ENCODE measurements at places on chromosomes 5 and 9.

DNA sequence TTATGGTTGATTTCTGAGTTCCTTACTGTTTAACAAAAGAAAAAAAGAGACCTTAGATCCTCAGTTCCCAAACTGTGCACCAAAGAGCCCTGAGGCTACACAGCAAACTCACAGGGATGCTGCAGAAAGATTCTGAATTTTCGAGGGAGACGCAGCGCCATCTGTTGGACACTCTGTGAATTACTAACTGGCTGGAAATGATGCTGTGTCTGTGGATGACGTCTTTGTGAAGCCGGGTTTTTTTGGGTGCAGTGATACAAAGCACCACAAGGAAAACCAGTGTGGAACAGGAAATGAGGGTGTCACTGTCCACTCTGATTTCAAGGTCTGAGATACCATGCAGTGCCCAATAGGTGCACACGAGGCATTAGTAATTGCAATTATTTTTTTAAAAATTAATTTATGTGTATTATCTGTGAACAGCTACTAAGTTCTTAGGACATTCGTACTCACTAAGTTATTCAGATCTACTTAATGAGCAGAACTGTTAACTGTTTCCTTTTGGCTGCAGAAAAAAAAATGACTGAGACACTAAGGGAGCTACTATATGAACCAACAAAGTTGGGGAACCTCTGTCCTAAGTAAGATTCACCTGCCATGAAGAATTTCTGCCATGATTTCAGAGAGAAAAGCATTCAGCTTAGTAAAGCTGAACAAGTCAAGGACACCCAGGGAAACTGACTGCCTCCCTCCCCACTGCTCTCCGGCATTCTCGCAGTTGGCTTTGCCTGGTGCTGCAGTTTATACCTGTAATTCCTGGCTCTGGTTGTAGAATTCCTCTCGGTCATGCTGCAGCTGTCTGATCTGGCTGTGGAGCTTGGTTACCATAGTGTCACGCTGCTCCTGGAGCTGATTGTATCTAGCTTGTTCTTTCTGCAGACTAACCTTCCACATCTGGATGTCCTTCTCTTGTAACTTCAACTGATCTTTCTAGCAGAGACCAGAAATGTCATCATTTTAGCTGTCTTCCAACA is 23.4 kb downstream of the SPACA9 start:
- peak; percentile 52 for DNase-seq

DNA sequence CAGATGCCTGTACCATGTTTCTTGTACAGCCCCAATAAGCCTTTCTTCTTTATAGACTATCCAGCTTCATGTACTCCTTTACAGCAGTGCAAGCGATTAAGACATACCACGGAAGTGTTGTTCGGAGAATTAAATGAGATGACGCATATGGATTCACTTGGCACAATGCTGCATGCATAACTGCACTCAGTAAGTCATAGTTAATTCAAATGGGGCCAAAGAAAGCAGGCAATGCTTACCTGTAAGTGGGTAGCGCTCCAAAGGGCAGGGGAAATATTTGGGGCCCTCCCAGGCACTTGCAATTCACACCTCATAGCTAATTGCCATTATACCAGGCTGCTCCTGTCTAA is 7.7 kb upstream of the ADRA1B start:
- DNase-seq: no peak

DNA sequence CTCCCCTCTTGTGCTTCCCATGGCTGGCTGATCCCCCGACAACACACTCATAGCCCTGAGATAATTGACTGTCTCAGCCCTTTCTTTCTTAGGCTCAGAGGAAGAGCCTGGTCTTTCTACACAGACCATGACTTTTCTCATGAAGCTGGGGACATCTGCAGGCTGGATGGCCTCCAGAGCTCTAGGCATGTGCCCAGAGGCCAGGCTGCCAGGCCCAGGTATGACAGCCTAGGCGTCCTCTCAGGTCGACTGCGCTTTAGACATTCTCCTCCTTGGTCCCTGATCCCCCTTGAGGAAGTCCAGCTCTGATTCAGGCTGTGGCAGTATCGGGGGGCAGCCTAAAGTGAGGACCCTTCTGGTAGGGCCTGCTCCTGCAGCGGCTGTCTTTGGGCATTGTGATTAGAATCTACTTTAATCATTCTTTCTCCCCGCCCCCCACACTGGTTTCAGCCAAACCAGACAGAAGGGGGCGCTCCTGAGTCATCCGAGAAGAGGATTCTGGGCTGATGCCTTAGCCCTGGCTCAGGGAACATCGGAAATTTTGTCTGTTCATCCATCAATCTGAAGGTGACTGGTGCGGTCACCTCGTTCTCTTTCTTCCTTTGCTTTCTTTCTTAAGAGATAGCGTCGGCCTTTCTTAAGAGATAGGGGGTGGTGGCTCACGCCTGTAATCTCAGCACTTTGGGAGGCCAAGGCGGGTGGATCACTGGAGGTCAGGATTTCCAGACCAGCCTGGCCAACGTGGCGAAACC is 66.5 kb upstream of the HSPA9 start:
- peak; percentile 66 for DNase-seq

DNA sequence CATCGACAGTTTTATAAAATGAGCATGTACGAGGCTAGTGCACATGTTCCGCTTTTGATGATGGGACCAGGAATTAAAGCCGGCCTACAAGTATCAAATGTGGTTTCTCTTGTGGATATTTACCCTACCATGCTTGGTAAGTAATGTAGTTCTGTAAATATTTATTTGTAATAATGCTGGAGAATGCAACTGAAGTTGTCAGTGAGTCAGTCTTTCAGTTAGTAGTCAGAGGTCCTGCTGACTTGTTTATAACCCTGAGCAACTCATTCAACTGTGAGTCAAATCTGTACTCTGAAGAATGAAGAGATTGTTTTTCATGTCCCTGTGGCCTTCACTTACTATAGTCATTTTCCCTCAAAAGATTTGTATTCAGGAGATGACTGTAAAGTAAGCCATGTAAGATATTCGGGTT is 28.4 kb upstream of the GPR150 start:
- DNase-seq: no peak

DNA sequence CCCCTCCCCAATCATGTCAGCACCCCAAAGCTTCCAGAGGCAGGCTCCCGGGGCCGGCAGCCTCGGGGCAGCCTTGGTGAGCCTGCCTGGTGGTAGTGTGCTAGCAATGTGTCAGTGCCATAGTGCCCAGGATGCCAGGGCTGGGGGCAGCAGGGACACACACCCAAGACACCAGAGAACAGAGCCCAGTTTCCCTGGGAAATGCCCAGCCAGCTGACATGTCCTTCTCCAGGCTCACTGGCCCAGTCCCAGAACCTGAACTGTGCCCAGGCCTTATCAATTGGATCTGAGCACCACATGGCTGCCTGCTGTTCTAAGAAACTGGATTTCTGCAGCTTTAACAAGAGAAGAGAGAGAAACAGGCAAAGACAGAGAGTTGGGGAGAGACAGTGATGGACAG is 74.9 kb upstream of the LRRTM2 start:
- no peak for DNase-seq

- DNase-seq: no peak
These were observed 300.5 kb downstream of the COX7C start for GRCh38 chr5:86918246-86918645.

- no peak for DNase-seq
These were observed 62.4 kb downstream of the TNPO1 start for GRCh38 chr5:72878854-72879253.

- no peak for DNase-seq
These were observed 89.6 kb upstream of the SMC5 start for GRCh38 chr9:70169222-70169621.

DNA sequence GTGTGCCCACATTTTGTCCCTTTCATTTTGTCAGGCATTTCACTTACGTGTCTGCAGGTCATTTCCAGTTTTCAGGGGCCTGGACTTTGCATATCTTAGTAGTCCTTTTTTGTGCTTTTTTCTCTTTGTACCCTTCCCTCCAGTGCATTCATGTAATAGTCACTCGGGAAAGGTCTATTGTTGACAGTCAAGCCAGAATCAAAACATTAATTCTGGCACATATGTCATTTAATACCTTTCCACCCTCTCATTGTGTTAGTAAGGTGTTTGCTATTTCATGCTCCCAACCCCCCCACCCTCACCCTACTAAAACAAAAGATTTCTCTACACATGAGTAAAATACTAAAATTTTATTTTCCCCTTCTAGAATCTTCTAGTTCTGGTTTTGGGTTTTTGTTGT is 42.7 kb downstream of the UGCG start:
- DNase-seq: no peak

DNA sequence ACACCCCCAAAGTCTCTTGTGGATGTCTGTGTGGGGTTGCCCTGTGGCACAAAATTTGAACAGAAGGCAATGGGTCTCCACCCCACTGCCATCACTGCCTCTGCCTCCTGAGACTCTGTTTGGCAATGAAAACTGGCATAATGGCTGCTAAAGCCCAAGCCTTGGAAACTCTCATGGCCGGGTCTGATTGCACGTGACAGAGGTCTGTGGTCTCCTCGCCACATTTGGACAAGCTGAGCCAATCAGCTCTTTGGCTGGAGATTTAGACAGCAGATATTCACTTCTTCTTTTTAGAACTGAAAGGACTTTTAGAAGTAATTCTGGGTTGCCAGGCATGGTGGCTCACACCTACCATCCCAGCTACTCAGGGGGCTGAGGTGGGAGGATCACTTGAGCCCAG is 5.5 kb downstream of the GGTA1 start:
- no peak for DNase-seq

- DNase-seq: no peak
These were observed 670 bp upstream of the KIF2A start for GRCh38 chr5:62305358-62305714.

DNA sequence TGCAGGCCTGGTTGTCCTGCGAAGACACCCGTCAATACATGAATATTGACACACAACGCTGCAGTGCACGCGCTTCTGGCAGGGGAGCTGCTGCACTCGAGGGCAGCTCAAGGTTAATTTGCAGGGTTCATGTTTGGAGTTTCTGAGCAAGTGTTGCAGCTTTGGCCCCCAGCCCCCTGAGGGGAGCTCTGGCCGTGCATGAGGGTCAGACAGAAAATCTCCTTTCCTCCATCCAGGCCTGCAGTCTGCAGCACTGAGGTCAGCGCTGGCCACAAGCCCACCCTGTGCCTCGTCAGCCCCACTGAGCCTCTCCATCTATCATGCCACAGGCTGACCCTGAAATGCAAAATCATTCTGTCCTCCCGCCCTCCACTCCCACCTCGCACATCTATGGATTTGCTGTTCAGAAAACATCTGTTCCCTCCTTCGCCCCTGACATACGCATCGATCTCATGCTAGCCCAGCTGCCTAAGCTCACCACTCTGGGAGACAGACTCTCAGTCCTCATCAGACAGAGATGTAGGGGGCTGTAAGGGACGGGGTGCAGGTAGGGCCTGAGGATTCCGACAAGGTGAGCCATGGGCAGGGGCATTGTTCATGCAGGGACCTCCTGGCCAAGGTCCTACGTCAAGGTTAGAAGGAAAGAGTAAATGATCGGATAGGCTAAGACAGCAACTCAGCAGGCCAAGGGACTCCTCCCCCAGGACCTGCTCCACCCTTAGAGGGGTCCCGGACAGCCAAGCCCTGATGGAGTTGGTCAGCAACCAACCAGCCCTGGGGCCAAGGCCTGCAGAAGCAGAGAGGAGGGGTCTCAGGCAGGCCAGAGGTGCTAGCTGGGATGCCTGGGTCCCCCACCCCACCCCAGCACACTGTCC is 125.1 kb downstream of the KCNIP1 start:
- DNase-seq: no peak

GRCh38 chr9:107973451-107973850 is 483.9 kb upstream of the KLF4 start:
- no peak for DNase-seq

DNA sequence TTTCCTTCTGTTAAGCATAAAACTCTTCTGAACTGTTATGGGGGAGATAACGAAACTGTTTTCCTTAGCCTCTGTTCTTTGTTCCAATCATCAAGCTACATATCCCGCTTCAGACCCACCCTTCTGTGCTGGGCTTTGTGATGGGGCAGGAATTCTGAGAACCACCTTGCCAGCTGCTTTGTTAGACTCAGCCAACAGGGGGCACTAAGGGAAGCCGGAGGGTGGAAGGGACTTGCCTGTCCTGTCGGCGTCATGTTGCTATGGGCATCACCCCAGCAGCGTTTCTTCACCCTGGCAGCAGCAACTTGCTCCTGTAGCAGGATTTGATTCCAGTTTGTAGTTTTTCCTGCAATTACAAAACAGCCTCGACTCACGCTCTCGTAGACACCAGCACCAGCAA is 169.1 kb downstream of the CAAP1 start:
- DNase-seq: no peak

GRCh38 chr9:134501761-134502265 is 139.8 kb upstream of the COL5A1 start:
- no peak for DNase-seq

DNA sequence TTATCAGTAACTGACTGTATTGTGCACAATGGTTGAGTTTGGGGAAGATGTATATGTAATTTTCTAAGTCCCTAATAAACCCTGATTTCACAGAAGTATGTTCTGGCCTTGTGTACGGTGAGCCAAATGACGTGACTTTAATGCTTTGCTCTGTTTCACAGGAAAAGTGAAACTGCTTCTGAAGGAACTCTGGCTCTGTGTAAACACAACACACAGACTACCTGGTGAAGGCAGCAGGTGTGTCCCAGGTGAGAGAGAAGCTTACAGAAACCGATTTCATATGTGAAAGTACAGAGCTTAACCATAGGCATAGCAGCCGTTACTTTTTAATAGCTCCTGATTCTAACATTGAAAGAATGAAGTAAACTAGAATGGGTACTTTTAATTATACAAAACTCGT is 31.9 kb downstream of the ICE1 start:
- DNase-seq: no peak

DNA sequence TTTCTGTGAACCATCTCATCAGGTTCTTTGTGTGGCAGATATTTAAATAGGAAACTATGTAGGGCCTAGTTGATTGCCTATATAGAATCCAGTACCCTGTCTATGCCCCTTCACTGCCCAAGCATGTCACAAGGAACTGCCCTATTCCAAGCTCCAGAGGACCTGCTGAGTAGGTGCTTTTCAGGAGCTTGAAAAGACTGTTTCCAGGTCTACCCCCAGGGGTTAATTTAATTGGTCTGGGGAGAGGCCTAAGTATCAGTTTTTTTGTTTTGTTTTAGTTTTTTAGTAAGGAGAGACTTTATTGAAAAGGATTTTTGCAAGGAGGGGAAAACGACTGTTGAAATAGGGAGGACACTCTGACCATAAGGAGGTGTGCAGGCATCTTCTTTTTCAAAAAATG is 43.3 kb downstream of the EXOSC2 start:
- DNase-seq: no peak

GRCh38 chr5:1316588-1317340 is 21.9 kb upstream of the TERT start:
- no peak for DNase-seq

DNA sequence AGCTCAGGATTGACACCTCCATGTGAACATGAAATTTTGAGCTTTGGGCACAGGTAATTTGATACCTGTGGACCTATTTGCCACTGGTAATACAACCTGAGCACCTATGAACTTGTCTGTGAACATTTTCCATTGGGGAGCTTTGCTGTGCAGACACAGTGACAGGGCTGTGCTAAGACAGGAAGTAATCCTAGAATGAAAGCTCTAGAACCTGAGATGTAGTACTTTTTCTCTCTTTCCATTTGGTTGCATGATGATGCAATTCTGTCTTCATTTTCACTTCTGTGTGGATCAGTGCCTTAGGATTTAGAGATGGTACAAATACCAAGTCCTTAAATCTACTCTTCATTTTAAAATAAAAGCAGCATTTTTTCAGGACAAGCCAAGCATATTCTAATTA is 216.9 kb downstream of the NR3C1 start:
- no peak for DNase-seq

GRCh38 chr5:144117412-144117811 is 53.0 kb downstream of the YIPF5 start:
- DNase-seq: no peak

- DNase-seq: no peak
These were observed 989.3 kb downstream of the PTPRD start for GRCh38 chr9:9623506-9623905.

- DNase-seq: no peak
These were observed 6.7 kb upstream of the SFXN1 start for GRCh38 chr5:175471628-175472027.

Measured in stimulated activated CD4-positive, alpha-beta T cell treated with anti-CD3 and anti-CD28 coated beads, Interleukin-1b, Interleukin-23, amount 100 ng/mL, for 1 hour (primary cell).